ENCODE measurements at places on chromosomes 1 and 21. TPM values are rescaled to one million over a fixed set of nuclear protein-coding genes. Genes with fewer than 3 reads are reported as not detected.

Gene LMX1A
- not detected for total RNA-seq

GRCh38 chr1:22949822-22950331 is 22.8 kb downstream of the LACTBL1 start:
- H3K27me3 ChIP-seq: peaks cover 41% of the 10 kb centered on the region
- H3K36me3 ChIP-seq: no peaks in the 10 kb centered on the region
- no peak for DNase-seq
- no peaks in the 10 kb centered on the region for H3K4me1 ChIP-seq

Gene SYTL1
- 124 TPM for total RNA-seq

DNA sequence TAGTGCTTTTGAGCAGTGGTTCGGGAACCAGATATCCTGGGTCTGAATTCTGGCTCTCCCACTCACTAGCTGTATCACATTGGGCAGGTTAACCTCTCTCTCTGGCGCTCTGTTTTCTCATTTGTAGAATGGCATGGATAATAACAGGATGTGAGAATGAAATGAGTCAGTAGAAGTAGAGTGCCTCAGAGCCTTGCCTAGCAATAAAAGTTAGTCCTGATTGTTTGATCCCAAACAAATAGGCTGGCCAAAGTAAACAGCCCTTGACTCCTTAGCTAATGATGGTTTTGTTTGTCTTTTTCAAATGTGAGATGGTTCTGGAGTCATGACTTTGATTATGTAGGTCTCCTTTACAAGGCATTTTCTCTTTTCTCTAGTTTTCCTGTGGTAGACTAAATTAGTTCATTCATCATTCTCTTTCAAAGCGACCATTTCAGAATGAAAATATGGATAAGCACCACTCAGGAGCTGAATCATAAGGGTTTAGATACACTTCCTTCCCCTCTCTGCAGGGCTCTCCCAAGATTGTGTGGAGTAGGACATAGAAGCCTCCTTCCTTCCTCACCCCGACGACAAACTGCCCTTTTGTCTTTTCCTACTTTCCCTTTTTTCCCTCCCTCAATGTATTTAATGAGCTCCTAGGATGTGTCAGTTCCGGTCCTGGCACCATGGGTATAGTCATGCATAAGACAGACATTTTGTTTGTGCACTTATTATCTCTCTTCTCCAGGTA is 23.1 kb downstream of the KIAA0040 start:
- peak overlapping the region; percentile 29 for H3K27ac ChIP-seq
- no peak overlapping the region for H3K4me3 ChIP-seq
- H3K4me1 ChIP-seq: peaks cover 60% of the 10 kb centered on the region

All from activated CD4-positive, alpha-beta memory T cell treated with anti-CD3 and anti-CD28 coated beads, Interleukin-2, amount 10 ng/mL, durations not matched to agents 7 days and 5 days (primary cell).